Sigmoid colon (tissue), 7 donors: ENCODE measurements at places on chromosomes 16 and 17. TPM values are rescaled to one million over a fixed set of nuclear protein-coding genes. Genes with fewer than 3 reads are reported as not detected.

DNA sequence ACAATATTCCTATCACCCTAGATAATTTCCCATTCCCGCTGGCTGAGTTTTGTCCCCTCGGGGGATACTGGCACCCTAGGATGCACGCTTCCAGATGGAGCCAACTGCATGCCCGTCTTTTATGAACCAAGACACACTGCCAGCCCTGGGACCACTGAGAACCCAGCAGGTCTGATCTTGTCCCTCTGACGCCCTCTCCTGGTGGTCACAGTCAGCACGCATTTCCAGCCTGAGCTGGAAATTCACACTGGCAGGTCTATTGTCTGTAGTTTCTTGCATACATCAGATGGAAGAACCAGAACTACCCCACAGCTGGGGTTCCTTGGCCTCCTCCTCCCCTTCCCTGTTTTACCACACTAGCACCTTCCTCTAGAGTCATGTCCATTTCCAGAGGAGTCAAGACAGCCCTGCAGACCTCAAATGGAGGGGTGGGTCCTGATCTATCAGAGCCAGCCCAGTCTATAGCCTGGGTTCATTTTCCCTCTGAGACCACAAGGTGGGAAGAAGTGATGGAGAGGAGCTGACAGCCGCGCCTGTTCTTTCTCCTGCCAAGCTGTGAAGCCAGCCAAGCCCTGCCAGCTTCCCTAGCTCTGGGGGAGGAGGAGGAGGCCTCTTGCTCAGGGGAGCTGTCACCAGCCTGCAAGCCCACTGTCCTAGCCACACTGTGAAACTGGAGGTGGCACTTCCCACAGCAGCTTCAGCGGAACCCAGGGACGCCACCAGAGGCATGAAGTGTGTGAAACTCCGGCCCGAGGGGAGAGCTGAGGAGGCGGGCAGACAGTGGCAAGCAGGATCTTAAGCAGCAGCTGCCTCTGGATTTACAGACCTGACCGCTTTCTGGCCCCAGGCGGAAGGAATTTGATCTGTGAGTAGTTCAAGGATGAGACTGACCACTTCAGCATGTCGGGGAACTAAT lies 29.3 kb downstream of the MXRA7 start:
- DNase-seq, result peak; percentile 85

The GNAO1 gene
- total RNA-seq, result 31.0 TPM

GRCh38 chr17:49035470-49036269 lies 38.5 kb downstream of the IGF2BP1 start:
- DNase-seq, result no peak

DNA sequence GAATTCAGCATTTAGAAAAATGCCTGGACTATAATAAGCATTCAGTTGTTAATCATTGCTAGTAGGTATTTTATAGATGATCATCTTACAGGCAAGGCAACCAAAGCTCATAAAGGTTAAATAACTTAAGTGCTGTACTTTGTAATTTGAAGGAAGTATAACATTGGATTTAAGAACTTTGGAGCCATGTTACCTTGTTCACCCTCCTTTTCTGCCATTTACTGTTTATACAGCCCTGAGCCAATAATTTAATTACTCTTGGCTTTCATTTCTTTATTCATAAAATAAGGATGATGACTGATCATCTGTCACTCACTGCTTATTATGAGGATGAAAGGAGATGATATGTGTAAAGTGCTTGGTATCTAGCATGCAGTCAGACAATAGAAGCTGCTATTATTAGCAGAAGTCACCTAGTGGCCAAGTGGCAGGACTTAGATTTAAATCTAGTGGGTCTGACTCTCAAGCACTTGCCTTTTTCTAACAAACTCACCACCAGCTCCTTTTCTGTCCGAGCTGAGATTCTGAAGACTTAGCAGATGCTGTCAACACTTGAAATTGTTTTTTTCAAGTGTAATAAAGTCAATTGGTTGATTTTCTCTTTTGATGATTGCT lies 18.3 kb upstream of the DDX52 start:
- DNase-seq, result no peak

The ST6GALNAC1 gene
- 0.81 TPM for total RNA-seq

- DNase-seq, result no peak
Observed at GRCh38 chr17:80799538-80800480, 191.8 kb upstream of the CHMP6 start.

- DNase-seq, result no peak
Observed at GRCh38 chr16:67917852-67918236, 13.8 kb downstream of the CTRL start.

GRCh38 chr17:74864866-74865395 lies 5.2 kb upstream of the GRIN2C start:
- peak; percentile 87 for DNase-seq

DNA sequence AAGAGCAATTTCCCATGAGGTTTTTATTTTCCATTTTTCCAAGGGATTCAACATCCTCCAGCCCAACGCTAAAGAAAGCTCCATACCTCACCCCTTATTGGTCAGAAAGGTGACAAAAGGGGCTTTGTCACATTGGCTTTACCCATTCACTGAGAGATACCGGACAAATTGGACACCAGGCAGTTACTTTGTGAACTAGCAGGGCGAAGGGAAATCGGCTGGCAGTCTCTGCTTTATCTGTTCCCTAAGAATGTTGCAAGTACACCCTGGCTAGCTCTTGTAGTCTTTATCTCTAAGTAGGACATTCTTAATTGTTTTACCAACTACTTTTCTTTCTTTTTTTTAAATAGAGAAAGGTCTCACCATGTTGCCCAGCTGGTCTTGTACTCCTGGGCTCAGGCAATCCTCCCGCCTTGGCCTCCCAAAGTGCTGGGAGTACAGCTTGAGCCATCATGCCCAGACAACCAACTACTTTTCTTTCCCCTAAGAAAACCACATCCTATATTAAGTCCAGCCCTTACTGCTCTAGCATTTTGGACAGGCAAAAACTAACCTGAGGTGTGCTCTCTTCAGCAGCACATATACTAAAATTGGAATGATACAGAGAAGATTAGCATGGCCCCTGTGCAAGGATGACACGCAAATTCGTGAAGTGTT lies 16.8 kb downstream of the PRPSAP1 start:
- DNase-seq, result peak; percentile 13

DNA sequence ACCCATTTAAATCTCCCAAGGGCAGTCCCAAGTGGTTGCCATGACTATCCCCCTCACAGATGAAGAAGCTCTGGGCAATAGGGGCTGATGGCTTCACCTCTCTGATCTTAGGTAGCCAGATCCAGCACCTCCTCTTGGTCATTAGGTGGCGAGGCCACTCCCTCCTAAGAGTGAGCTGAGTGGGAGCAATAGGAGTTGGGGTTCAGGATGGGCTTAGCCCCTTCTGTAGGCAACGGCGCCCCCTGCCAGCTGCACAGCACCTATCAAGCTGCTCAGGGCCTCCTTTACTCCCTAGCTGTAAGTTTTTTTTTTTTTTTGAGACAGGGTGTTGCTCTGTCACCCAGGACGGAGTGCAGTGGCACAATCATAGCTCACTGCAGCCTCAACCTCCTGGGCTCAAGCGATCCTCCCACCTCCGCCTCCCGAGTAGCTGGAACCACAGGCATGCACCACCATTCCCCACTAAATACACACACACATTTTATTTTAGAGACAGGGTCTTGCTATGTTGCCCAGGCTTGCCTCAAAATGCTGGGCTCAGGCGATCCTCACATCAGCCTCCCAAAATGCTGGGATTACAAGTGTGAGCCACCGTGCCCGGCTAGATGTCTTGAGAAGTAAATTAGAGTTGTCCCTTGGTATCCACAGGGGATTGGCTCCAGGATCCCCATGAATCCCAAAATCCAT lies 3.5 kb upstream of the RRAD start:
- no peak for DNase-seq

GRCh38 chr17:77842528-77843147 lies 115.9 kb upstream of the TNRC6C start:
- DNase-seq, result no peak
